ENCODE measurements at places on chromosomes 1 and 21.
A peak's percentile ranks its signal among the peaks of the same experiment; 100 is the strongest.

DNA sequence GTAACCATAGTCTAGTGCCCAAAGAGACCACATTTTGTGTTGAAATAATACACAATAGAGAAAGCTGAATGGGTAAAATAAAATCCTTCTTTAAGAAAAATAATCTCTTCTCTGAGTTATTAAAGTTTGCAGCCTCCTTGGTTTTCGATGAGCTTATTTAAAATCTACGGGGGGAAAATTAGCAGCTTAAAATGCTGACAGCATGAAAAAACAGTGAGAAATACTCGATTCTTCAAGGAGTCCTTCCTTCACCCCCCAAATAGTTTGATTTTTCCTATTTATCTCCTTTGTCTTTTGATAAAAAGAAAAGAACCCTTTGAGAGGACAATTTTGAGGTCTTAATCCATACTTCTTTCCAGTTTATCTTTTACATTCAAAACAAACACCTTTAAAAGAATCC lies 394.0 kb upstream of the B3GALT2 start:
- DNase-seq: no peak

DNA sequence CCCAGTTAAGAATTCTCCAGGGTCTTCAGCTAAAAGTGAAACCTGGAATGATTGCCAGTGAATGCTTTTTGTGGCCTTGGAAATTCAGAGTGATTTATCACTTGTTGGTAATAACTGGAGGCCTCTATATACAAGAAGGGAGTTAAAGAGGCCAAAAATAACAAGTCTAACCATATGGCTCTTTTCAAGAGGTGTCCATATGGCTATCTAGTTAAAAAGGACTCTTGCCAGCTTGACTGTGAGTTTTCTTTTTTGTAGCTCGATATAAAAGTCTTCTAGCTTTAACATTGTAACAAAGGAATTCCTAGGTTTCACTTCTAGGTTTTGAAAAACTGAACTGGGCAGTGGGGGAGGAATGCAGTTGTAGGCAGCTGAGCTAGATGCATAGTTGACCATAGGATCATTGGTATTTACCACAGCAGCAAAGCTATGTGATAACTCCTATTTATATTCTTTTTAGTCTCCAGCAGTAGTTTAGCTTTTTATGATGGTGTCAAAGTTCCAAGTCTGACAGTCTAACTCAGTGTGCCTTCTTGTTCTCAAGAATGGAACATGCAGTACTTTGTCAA lies 44.4 kb downstream of the CACHD1 start:
- DNase-seq: no peak

GRCh38 chr1:71502006-71502405 lies 421.2 kb upstream of the ZRANB2 start:
- no peak for DNase-seq

DNA sequence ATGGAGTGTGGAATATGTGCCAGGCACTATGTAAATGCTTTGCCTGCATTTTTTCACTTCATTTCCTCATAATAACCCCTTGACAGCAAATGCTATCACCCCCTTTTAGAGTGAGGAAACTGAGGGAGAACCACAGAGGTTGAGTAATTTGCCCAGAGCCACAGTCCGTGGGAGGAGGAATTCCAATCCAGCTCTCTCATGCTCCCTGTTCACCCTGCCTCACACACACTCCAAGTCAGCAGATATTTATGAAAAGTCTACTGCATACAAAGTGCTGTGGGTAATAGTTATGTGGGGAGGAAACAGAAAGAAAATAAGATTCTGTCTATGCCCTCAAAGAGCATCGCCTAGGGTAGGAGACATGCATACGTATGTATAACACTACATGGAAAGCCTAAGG lies 30.9 kb upstream of the RBM15 start:
- no peak for DNase-seq

- DNase-seq: peak; percentile 83
Measured at GRCh38 chr1:210233495-210234328, 1.1 kb downstream of the SERTAD4 start.

- DNase-seq: peak; percentile 30
Measured at GRCh38 chr1:162145966-162146696, 76.6 kb downstream of the NOS1AP start.

DNA sequence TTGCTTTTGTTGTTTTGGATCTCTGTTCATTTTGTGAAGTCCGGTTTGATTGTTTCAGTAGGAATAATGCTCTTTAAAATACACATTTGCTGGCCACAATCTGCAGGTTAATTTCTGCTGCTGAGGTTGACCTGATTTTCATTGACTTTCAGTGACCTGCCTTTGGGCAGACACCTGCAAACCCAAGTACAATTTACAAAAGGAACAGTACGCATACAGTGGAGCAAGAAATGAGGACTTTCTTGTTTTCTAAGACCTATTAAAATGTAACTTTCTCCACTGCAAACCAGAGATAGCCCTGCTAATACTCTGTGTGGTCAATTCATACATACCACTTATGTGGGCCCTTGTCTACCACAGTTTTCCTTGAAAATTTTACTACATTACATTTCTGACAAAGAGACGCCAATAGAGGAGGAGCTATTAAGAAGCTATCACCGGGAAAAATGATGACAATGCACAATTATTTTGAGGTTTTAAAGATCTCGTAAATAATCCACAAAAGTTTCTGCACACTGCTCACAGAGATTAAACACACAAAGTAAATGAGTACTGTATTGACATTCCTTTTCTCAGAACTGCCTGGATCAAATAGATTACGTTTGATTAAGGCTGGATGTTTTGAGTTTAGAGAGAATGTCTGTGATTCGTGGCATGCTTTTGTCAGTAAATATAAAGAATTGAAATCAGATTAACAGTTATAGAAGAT lies 141.9 kb downstream of the SDCCAG8 start:
- DNase-seq: no peak

DNA sequence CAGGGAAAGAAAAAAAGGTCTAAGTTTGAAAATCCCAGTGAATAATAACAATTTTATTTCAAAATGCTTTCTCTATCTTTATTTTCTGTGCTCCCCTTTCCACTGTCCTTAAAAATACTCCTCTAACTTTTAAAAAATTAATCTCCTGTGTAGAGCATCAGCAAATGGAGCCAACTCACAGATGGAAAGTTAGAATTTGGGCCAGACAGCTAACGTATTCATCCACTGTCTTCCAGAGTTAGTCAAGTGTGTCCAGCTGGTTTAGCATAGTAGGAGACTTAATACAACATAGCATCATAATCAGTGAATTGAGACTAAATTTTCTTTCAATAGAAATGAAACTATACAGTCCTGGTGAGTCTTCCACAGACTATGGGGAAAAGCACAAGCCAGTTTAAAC lies 419.0 kb upstream of the LRRC7 start:
- no peak for DNase-seq

DNA sequence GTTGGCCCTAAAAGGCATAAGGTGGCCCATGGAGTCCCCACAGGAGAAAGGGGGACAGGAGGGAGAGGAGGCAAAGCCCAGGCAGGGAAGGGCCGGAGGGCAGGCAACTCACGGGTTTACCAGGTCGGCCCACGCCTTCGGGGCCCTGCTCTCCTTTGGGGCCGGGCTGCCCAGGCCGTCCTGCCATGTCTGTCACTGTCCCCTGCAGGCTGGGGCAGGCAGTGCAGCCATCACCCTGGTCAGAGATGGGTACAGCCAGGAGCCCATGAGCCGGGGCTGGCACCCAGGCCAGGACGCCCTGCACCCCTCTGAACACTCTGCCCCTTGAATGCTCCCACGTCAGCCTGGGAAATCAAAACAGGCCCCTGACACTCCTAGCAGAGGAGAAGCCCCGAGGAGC lies 19.8 kb downstream of the COL16A1 start:
- peak; percentile 91 for DNase-seq

DNA sequence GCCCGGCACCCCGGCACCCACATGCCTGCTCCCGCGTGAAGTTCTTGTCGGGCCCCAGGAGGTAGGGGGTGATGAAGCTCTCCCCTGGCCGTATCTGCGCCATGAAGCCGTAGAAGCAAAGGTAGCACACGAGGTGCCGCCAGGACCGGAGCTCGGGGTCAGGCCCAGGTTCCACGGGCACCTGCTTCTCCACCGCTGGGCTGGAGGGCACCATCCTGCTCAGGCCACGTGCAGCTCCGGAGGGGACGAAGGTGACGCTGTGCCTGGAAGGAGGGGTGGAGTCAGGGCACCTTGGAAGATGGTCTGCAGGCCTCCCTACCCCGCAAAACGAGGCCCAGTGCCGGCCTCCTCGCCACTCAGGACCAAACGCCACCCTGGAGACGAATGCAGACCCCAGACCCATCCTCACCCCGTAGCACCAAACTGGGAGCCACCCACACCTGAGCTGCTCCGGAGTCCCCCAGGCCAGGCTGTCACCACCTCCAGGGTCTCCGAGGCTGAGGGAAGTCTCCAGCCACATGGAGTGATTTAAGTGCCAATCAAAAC lies 4.4 kb downstream of the SLC19A1 start:
- DNase-seq: no peak

DNA sequence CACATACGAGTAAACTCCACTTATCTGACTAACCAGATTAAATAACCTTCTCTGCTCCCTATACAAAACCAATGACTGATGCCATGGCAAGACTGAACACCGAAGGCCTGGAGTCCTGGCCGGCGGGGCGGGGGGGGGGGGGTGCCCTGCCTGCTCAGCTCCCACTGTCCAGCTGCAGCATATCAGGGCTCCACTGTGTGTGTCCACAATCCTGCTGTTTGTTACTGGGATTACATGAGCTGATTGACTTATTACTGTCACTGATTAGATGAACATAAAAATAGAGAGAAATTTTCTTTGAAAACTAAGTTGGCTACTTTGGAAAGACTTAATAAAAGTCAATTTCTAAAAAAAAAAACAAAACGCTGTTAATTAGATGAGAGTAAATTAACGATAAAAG lies 24.9 kb downstream of the TMEM63A start:
- no peak for DNase-seq

DNA sequence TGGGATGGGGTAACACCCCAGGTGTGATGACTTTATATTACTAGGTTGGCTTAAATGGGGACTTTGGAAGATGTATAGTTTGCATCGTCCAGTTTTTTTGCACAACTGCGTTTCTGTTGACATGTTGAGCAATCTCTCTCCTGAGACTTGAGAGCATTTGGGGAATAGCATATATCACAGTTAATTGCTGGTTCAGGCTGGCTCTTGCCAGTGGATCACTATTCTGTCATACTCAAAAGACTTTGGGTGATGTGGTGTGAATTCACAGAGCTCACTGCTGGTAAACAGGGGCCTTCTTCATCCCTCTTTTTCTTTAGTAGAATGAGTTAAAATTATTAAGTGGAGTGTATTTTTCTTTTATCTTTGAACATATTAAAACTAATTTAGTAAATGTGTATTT lies 44.3 kb downstream of the LHX9 start:
- DNase-seq: no peak

All from H7 (cell line).